ENCODE measurements at places on chromosomes 7 and 10.

DNA sequence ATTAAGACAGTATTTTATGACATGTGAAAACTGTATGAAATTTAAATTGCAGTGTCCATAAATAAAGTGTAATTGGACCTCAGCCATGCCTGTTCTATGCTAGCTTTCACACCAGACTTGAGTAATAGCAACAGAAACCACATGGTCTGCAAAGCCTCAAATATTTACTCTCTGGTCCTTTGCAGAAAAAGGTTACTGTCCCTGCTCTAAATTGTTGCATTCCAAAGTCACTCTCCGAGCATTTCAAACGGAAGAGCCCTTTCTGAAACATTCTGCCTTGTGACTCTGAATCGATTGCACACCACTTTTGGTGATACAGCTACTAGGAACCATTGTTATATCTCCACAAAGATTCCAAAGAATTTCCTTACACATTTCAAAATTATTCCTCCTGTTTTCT lies 81.0 kb upstream of the STK17A start:
- DNase-seq = no peak

GRCh38 chr10:52229291-52229931 lies 84.7 kb upstream of the DKK1 start:
- no peak for DNase-seq

GRCh38 chr7:131482800-131483199 lies 73.6 kb downstream of the PODXL start:
- DNase-seq = no peak

GRCh38 chr10:28837613-28838390 lies 160.5 kb downstream of the BAMBI start:
- no peak for DNase-seq

- no peak for DNase-seq
Observed at GRCh38 chr7:110841840-110842545, 248.9 kb upstream of the LRRN3 start.

DNA sequence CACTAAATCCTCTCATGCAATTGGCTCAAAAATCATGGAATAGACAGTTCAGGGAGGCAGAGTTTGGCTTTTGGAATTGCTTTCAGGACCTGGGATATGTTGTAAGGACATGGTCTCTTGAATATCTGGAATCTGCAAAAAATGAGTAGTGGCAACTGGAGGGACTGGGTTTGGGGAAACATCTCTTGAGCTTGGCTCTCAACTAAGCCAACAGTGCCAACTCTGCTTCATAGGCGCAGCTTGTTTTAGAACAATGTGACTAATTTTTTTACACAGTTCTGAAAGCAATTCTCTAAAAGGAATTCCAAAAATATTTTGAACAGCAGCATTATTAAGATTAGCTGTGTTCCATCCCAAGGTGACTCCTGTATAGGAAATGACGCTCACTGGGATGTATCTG lies 121.5 kb upstream of the DPP6 start:
- no peak for DNase-seq

DNA sequence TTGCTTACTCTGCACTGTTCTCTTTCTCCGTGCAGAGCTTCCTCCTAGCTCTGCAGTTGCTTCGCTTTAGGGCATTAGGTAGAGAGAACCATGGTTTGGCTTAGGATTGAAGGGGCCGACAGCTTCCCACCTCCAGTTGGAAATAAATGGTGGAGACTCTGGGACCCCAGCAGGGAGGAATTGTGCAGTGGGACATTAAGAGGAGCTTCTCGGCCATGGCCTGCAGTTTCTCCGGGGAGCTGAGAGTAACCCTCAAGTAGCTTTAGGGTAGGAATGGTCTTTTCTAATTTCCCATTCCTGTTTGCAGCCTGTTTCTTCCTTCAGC lies 1.2 kb downstream of the SUFU start:
- DNase-seq = no peak

DNA sequence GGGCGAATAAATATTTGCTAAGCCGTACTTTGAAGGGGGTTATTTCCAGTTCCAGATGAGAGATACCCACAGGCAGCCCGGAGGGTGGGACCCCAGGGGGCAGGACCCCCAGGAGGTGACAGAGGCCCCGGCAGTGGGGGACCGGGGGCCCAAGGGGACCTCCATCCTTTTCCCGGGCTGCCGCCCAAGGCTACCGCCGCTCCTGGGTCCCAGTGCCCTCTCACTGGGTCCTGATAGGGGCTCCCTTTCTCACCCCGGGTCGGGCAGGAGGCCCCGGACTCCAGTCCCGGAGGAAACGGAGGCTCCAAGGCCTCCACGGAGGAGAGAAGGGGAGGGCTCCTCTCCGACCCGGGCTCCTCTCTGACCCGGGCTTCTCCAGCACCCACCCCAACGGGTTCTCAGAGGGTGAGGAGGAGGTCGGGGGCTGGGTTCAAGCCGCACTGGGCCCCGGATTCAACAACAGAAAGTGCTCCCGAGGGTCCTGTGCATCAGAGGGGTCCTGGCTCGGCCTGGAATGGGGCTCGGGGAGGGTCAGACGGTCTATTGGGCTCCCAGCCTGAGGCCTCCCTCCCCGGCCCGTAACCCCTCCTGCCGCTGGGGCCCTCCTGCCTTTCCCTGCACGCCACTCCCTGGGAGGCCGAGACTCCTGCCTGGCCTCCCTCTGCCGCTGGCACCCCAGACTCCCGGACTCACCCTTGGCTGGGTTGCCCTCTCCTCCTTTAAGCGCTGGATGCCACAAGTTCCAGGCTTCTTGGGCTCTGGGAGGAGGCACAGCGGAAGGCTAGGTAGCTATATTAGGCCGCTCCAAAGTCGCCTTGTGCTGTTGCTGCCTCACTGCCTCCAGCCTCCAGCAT lies 62.5 kb downstream of the ZNF37A start:
- DNase-seq = no peak

GRCh38 chr10:69567920-69568319 lies 5.3 kb downstream of the NEUROG3 start:
- DNase-seq = no peak

DNA sequence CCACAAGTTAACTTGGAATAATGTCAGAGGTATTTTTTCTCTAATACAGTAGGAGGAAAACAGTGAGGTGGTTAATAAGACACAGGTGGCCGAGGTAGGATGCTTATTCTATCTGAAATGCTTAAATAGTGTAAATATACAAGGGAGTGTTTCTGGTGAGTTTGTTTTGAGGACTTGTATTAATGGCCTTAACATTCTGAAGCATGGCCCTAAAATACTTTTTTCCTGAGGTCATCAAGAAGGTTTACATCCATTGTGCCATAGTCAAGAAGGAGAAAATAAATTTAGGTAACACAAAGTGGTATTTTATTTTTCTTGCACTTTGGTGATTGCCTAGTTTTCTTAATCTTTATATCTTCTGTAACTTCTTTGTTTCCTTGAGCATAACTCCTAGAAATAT lies 18.8 kb downstream of the GNAI1 start:
- DNase-seq = no peak

GRCh38 chr10:48805848-48806247 lies 121.2 kb downstream of the WDFY4 start:
- no peak for DNase-seq

DNA sequence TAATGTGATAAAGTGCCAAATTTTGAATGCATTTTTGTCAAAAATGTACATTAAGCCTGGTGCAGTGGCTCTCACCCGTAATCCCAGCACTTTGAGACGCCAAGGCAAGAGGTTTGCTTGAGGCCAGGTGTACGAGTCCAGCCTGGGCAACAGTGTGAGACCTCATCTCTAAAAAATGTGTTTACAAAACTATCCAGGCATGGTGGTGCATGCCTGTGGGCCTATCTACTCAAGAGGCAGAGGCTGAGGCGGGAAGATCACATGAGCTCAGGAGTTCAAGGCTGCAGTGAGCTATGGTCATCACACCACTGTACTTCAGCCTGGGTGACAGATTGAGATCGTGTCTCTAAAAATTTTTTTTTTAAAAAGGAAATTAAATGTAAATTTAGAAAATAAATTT lies 18.5 kb upstream of the MGMT start:
- DNase-seq = no peak

DNA sequence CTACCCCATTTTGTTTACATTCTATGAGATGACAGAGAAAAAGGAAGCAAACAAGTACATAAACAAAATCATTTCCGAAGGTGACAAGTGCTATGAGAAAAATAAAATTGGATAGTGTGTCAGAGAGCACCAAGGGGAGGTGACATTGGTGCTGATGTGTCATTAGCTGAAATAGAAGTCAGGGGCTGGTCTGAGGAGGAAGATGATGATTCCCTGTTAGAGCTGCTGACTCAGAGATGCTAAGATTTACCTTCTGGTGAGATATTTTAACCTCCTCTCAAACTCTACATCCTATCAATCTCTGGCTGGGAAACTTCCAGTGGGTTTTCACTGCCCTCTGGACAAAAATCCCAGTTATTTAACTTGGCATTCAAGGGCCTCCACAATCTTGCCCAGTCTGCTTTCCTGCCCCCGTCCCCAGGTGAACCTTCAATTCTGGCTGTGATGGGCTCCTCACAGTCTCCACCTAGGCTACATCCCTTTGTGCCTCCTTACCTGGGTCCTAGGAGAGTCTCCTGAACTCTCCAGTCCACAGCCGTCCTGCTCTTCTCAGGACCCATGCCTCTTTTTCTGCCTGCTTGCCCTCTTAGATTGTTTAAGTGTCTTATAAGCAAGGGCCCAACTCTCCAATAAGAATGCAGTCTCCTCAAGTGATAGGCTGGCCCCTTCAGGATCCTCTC lies 26.6 kb downstream of the DUSP5 start:
- DNase-seq = no peak

- DNase-seq = no peak
Observed at GRCh38 chr7:27678617-27679260, 16.1 kb upstream of the HIBADH start.
